ENCODE measurements at places on chromosomes 3 and 15.
A peak's percentile ranks its signal among the peaks of the same experiment; 100 is the strongest.

GRCh38 chr3:111635403-111635802 is 40.3 kb upstream of the ZBED2 start:
- DNase-seq, result no peak

DNA sequence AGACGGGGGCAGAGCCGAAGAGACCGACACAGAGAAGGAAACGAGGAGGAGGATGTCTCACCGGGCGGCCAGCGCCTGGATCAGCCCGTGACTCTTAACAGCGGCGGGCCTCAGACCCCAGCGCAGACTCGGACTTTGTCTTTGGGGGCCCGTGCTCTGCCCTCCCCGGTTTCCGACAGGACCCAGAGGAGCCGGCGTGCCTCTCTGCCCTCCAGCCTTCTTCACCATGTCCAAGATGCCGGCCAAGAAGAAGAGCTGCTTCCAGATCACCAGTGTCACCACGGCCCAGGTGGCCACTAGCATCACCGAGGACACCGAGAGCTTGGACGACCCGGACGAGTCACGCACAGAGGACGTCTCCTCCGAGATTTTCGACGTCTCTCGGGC is 1.0 kb downstream of the TSC22D2 start:
- no peak for DNase-seq

- DNase-seq, result no peak
These were observed 108.4 kb downstream of the TMCO5A start for GRCh38 chr15:38042707-38043445.

DNA sequence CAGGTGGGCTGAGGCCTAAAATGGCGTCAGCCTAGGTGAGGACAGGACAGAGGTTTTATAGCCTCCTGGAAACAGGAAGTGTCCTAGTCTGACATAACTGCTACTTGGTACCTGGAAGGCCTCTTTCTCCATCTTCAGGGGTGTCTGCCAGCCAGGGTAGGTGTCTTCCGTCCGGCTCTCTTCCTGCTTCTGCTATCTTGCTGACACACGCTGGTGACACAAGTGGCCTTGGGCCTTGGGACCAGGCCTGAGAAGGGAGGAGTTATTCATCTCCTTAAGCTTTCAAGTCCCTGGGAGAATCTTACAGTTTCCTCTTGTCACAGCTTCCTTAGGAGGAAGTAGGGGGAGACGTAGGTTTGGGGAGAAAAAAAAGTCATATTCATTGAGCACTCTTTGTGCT is 551.3 kb downstream of the AGBL1 start:
- no peak for DNase-seq

DNA sequence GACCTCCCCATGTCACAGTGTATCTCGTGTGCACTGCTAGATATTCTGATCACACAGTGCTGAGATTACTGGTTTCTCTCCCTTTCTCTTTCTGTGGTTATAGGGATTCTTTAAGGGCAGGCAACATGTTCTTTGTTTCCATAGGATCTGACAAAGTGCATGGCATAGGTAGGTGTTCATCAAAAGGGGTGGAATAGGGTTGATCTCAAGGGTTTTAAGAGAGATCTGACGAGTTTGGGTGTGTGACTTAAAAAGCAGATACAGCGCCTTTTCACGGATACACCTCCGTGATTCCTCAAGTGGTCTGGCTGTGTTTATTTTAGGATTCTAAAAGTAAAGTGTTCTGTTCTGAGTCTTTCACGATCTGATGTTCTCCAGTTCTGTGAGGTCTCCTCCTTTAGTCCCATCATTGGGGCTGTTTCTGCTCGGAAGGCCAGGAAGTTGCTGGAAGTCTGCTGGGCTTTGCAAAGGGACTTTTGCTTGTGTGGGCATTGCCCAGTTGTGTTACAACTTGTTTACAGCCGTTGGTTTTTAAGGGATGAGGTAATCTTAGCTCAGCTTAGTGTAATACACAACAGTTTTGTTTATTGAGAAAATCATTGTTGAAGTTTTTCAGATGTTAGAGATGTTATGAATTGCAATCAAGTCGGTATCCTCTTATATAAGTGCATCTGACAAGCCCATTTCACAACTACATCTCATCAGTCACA is 34.8 kb downstream of the IGF1R start:
- DNase-seq, result no peak

DNA sequence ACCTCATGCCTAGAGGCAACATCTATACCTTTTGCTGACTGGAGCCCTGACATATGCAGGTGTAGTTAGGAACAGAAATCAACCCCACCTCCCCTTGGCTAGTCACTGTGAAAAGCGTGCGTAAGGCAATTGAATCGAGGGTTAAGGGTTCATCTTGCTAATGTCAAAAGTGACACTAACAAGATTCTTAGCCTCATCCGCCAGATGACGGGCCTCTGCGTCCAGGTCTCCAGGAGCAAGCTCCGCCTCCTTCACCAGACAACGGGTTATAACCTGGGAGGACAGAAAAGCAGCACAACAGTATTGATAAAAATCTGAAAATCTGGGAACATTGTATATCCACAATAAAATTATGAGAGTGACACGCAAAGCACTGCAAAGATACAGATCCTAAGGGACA is 4.7 kb downstream of the SELENOS start:
- no peak for DNase-seq

DNA sequence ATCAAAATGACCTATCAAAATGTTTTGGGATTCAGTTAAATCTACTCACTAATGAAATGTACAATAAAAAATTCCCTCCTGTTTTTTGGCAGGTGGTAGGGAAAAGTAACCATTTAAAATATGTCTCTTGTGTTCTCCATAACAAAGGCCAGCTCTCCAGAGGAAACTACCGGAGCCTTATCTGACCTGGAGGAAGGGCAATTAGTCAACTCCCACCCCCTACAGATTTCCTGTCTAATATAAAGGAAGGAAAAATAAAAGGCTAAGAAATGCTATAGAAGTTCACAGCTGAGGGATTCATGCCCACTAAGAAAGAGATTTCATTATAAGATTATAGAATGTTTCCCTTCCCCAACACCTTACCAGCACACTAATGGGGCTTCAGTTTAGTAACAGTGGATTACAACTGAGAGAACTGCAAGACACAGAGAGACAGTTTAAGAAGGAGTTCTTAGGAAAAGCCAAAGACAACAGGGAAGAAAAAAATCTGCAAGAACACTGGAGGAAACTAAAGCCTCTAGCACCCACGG is 376.5 kb upstream of the KCNMB2 start:
- DNase-seq, result no peak

- DNase-seq, result no peak
These were observed 112.1 kb upstream of the MRPS22 start for GRCh38 chr3:139231555-139232281.

GRCh38 chr3:184564685-184565385 is 3.2 kb downstream of the EPHB3 start:
- DNase-seq, result no peak

DNA sequence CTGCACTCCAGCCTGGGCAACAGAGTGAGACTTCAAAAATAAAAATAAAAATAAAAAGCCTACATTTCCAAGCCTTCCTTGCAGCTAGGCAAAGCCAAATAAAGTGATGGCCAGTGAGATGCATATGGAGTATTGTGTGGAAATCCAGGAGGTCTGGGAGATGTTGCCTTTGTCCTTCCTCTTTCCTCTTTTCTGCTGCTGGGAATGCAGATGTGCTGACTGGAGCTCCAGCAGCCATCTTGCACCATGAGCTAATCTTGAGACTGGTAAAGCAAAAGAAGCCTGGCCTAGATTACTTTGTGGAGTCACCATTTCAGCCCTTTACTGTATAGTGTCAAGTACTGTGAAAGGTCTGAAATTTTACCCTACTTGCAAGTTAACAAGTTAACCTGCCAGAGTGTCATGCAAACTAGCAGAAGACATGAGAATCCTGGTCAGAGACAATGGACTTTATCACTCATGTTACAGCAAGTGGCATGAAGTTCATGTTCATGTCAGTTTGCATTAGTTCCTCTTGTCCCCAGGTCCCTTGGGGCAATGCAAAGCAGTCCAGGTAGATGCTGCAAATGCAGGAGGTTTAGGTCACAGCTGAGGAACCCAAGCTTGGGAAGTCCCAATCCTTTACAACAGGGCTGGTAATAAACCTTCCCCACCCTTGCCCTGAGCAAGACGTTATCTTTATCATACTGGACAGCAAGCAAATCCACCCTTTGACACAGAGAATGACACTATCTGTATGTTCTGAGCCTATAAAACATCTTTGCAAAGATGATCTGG is 103.1 kb downstream of the TLE3 start:
- DNase-seq, result no peak

DNA sequence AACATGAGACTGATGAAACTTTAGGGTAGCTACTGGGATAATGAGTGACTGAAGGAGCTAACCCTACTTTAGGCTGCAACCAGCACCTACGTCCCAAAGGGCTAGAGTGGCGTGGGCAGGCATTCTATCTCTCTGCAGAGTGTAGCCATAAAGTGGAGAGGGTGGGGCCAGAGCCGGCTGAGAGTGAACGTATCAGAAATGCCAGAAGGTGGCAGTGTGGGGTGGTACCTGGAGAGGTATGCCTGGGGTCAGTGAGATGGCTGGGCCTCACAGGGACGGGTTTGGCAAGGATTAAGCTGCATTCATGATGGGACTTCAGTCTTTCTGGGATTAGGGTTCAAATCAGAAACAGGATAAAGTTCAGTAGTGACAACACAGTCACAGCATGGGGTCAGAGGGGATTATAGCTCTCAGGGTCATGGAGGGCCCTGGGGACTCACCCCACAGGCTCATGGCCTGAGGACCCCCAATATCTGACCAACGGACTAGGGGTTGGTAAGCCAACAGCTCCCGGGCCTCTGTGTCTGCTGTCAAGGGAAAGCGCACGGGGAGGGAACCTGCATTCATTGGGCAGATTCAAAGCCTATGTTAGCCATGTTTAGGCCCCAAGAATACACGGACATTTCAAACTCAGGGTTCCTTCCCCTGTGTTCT is 86.5 kb upstream of the FOXB1 start:
- DNase-seq, result peak; percentile 29

DNA sequence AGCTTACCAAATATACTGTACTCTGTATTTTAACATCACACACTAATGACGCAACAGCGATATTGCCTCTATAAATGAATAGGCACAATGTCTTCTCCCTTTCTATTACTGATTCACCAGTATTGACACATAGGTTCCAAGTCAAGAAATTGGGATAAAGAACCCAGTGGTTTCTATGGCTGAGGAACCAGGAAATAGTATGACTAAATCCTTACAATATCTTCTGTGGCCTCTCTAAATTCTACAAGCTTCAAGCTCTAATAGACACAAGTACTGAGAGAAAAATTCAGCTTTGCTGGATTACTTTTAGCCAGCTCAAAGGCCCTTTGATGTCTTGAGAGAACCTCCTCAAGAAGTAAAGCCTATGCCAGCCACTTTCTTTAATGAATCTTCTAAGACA is 162.5 kb downstream of the DPH6 start:
- DNase-seq, result no peak

DNA sequence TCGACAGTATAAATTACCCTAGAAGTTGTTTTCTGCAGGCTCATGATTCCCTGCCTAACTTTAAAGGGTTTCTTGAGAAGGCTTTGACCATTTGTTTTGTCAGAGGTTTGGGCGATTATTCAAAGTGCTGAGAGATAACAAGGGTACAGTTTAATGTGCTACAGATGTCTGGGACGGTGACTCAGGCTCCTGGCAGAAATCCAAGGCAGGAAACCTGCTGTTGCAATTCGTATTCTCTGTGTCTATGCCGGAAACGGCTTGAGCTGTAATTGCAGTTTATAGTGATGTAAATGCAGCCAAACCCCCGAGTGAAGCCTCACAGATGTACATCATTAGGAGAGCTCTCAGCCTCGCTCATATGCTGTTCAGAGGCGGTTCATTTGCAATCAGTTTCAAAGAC is 65.6 kb downstream of the SYNPR start:
- no peak for DNase-seq

GRCh38 chr3:97232393-97233034 is 418.1 kb downstream of the EPHA6 start:
- DNase-seq, result no peak

DNA sequence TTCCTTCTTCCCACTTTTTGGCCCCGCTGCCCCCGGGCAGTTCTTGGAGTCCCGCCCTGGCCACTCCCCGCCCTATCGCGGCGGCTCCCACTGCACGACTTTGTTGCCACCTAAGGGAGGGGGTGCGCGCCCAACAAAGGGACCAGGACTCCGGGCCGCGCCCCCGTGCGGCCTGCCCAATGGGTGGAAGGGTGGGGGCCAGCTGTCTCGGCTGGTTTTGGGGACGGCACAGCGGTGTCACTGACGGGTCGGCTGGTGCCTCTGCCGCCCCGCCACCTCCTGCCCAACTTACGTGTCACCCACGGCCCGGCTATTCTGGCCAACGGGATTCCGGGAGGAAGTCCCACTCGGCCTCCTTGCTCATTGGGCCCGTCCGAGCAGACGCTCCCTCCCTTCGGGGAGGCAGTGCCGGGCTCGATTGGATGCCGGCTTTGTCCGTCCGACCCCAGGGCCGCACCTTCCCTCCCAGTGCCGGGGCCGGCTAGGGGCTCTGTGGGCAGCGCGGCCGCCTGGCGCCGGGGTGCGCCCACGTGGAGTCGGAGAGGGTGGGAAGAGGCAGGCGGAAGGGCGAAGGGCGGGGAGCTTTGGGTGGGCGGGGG is at the start of gene GOLIM4:
GOLIM4 (minus strand) TSS at position 314 of the 599 bp plus-strand sequence. CDS start 639 bp downstream, outside the sequence.
- peak; percentile 5 for DNase-seq

DNA sequence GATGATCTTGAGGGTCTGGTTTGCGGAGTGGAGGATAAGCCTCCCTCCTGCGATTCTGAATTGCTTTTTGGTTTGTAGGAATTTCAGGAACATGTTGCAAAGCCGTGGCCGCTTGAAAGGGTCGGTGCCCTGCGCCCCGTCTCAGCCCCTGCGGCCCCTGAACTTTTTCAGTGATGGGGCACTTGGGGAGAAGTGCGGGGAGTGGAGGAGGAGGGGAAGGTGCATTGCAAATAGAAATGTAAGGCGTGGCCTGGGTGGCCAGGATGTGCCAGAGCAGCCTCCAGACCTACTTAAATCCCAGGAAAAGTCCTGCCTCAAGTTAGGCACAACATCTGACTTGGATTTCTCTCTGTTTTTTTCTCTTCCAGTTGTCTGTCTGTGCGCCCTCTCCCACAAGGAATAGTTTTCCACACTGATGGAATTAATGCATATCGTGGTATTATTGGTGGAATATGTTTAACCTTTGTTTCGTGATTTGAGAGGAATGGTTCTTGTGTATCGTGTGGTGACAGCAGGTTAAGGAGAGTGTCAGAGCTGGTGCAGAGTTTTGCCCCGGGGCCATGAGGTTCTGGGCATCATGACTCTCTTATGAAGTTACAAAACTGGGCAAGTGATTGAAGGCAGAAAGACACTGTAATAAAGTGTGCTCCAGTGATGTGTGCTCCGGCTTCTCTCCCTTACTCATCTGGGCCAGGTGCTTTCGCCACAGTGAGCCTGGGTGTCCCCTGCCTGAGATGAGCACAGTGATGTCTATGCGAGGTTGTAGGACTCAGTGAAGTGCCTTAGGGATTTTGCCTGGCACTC is 153.8 kb downstream of the PGPEP1L start:
- DNase-seq, result no peak

- no peak for DNase-seq
These were observed 46.3 kb downstream of the NANOGP8 start for GRCh38 chr15:35038626-35039451.

DNA sequence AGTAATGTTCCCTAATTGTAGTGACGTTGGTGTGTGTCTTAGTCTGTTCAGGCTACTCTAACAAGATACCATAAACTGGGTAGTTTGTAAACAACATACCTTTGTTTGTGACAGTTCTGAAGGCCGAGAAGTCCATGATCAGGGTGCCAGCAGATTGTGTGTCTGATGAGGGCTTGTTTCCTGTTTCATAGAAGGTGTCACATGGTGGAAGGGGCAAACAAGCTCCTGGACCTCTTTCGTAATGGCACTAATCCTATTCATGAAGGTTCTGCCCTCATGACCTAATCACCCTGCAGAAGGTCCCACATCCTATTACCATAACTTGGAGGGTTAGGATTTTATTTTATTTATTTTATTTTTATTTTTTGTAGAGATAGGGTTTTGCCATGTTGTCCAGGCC is 11.1 kb downstream of the ATXN7 start:
- no peak for DNase-seq
